Breast epithelium (tissue), 4 donors: ENCODE measurements at places on chromosomes 1 and 21. TPM values are rescaled to one million over a fixed set of nuclear protein-coding genes. Genes with fewer than 3 reads are reported as not detected.

RXFP4 gene
- not detected for total RNA-seq

STYXL2 gene
- total RNA-seq = not detected

- no peak overlapping the region for H3K27ac ChIP-seq
- H3K4me3 ChIP-seq = no peak overlapping the region
- no peaks in the 10 kb centered on the region for H3K4me1 ChIP-seq
Measured at GRCh38 chr1:198304431-198304830, 147.6 kb downstream of the NEK7 start.

DNA sequence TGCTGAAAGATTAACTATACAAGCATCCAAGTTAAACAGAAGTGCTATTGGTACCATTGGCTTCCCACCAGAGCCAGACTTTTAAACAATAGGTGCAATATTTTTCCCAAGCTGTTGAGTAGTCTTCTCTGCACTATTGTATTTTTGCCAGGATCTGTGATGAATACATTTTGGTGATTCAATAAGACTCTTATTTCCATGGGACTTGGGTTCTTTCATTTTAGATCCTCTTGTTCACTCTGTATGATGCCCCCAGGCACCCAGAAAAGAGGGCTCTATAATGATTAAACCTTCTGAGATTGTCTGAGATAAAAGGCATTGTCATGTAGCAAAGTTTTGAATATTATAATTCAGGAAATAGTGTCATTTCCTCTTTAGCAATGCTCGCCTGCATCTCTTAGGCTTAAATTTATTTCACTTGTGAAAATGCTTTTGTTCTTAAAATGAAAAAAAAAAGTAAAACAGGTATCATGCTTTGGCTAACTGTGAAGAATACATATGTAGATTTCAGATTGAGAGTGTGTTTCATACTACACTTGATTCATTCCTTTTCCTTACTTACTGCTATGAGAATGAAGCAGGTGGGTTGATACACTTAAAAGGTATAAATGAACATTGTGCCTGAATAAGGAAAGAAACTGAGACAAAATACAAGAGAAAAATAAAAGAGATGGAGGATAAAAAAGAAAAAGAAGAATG is 275.0 kb downstream of the HMCN1 start:
- H3K36me3 ChIP-seq = no peaks in the 10 kb centered on the region
- no peak overlapping the region for H3K27ac ChIP-seq
- no peaks in the 10 kb centered on the region for H3K4me1 ChIP-seq
- no peaks in the 10 kb centered on the region for H3K27me3 ChIP-seq
- no peak for DNase-seq
- no peak overlapping the region for H3K4me3 ChIP-seq
